ENCODE measurements at places on chromosomes 1 and 21. TPM values are rescaled to one million over a fixed set of nuclear protein-coding genes. Genes with fewer than 3 reads are reported as not detected.
A peak's percentile ranks its signal among the peaks of the same experiment; 100 is the strongest.

DNA sequence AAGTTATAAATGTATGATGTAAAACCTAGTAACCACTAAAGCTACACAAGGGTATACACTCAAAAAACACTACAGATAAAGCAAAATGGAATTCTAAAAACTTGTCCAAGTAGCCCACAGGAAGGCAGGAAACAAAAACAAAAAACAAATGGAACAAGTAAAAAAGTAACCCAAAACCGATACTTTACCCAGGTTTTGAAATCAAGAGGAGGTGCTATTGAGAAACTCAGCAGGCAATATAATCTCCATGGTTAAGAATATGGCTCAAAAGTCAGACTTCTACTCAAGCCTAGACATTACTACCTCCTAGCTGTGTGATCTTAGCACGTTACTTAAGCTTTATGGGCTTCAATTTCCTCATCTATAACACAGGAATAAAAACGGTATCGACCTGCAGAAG, 13.3 kb downstream of the RBBP5 start:
- no peak for DNase-seq

Gene PIGM
- total RNA-seq: 4.9 TPM

GRCh38 chr1:10484521-10484920, 9.8 kb downstream of the PEX14 start:
- DNase-seq: no peak

Gene FMOD
- total RNA-seq: not detected

GRCh38 chr1:159889202-159889601, 10.8 kb downstream of the CFAP45 start:
- no peak for DNase-seq

- DNase-seq: peak; percentile 100
Observed at GRCh38 chr1:27111626-27112573, 43.0 kb downstream of the SLC9A1 start.

DNA sequence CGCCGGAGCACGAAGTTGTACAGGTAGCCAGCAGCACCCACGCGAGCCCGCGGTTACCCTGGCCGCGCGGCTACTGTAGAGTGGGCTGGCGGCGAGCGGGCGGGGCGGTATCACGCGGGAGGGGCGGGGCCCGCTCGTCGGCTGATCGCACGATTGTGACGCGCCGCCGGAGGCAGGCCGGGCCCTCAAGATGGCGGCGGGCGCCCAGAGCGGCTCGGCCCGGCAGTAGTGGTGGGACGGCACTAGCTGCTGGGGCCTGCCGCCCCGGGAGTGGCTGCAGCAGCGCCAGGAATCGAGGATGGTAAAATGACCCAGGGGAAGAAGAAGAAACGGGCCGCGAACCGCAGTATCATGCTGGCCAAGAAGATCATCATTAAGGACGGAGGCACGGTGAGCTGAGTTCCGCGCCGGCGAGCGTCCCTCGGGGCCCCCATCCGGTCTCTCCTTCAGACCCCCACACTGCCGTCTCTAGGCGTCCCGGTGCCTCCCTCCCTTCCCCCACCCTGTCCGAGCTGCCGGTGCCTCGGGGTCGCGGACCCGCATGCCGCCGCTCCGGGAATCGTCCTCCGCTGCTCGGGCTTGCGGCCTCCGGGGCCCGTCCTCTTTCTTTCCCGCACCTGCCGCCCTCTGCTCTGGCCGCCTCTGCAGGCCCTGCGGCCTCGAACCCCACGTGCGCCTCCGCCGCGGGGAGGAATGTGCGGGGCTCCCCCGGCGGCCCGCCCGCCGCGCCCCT, 68.3 kb downstream of the SLC35A3 start:
- DNase-seq: peak; percentile 83

GRCh38 chr1:203117611-203118575, 9.6 kb upstream of the ADORA1 start:
- peak; percentile 57 for DNase-seq

GRCh38 chr1:66135161-66135560, 342.5 kb downstream of the PDE4B start:
- no peak for DNase-seq

Gene BEND5
- 1.6 TPM for total RNA-seq

GRCh38 chr1:98090351-98090750, 169.5 kb upstream of the DPYD start:
- DNase-seq: no peak

DNA sequence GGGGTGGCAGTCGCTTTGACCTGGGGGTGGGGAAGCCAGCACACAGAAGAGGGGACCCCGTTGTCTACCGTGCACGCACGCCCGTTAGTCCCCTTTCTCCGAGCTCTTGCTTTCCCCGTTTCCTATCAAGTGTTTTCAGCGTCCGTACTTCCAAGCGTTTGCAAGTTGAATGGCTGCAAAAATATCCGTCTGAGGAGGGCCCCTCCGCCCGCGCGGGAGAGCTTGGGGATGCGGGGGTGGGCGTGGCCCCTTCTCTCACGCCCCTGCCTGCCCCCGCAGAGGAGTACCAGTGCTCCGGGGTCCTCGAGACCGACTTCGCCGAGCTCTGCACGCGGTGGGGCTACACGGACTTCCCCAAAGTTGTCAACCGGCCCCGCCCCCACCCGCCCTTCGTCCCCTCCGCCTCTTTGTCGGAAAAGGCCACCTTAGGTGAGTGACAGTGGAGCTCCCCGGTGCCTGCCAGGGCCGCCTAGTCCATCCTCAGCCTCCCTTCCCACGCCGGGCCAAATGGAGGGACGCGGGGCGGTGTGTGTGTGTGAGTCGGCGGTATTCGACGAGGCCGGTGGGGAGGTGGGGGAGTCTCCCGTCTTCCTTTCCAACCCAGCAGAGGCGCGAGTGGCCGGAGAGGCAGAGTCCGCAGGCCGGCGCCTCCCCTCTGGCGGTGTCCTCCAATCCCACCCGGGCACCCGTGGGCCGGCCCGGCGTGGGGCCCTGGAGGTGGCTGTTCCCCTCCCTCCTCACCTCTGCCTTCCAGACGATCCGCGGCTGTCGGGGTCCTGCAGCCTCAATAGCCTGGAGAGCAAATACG, 3.4 kb downstream of the LRRC71 start:
- DNase-seq: no peak

Gene GRIK3
- total RNA-seq: not detected

Gene CNR2
- not detected for total RNA-seq

Gene SEC16B
- 1.2 TPM for total RNA-seq
